ENCODE measurements at places on chromosomes 11 and 22. TPM values are rescaled to one million over a fixed set of nuclear protein-coding genes. Genes with fewer than 3 reads are reported as not detected.

Gene CEND1
- total RNA-seq, result under 0.01 TPM

Gene CARD18
- not detected for total RNA-seq

Gene FAM181B
- total RNA-seq, result not detected

Gene DERL3
- 0.63 TPM for total RNA-seq

Gene ANKK1
- total RNA-seq, result not detected

Gene RPLP2
- total RNA-seq, result 358 TPM

Gene ARHGAP20
- total RNA-seq, result 1.1 TPM

Gene DEPDC5
- total RNA-seq, result 10.2 TPM

Gene ELF5
- not detected for total RNA-seq

Gene SEPTIN3
- total RNA-seq, result not detected

Gene B4GAT1
- 23.8 TPM for total RNA-seq

Gene NOX4
- total RNA-seq, result 19.8 TPM

Gene C11orf65
- 0.38 TPM for total RNA-seq

Gene GLYATL1
- total RNA-seq, result not detected

Gene DEUP1
- total RNA-seq, result not detected

Data from endothelial cell of coronary artery (primary cell).